ENCODE measurements at places on chromosomes 12 and 14.

GRCh38 chr12:52558781-52559445, 6.0 kb upstream of the KRT71 start:
- DNase-seq: no peak

GRCh38 chr14:37237094-37237493, 39.4 kb downstream of the MIPOL1 start:
- DNase-seq: no peak

GRCh38 chr14:64474698-64475097, 9.4 kb downstream of the AKAP5 start:
- DNase-seq: no peak

- no peak for DNase-seq
Observed at GRCh38 chr14:74804219-74804825, 41.2 kb downstream of the YLPM1 start.

- peak; percentile 45 for DNase-seq
Observed at GRCh38 chr14:100587763-100588411, 670 bp upstream of the BEGAIN start.
